ENCODE measurements at places on chromosomes 16 and 17.

- DNase-seq, result no peak
Observed at GRCh38 chr16:50154420-50154950, 1.4 kb downstream of the TENT4B start.

DNA sequence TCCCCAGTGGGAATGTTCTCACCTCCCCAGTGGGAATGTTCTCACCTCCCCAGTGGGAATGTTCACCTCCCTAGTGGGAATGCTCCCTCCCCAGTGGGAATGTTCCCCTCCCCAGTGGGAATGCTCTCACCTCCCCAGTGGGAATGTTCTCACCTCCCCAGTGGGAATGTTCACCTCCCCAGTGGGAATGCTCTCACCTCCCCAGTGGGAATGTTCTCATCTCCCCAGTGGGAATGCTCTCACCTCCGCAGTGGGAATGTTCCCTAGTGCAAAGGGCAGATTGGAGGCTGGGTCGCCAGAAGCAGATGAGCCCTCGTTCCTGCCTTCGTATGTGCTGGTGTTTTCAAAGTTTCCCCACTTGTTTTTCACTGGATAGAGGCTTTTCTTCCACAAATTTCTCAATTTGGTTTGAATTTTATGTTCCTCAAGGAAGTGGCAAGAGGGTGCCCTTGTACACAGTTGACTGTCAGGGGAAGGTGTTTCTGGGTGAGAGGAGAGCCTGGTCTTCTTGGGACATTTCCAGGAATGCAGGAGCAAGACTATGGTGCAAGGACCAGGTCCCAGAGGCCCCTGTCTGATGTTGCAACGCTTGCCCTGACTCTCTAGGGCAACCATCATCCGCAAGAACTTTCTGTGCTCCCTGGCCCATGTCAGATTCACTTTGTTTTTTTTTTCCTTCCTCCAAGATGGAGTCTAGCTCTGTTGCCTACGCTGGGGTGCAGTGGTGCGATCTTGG lies 34.0 kb downstream of the TRARG1 start:
- no peak for DNase-seq

- DNase-seq, result no peak
Observed at GRCh38 chr17:35773679-35774425, 13.2 kb downstream of the C17orf50 start.

- no peak for DNase-seq
Observed at GRCh38 chr16:87288753-87289362, 28.3 kb downstream of the C16orf95 start.

DNA sequence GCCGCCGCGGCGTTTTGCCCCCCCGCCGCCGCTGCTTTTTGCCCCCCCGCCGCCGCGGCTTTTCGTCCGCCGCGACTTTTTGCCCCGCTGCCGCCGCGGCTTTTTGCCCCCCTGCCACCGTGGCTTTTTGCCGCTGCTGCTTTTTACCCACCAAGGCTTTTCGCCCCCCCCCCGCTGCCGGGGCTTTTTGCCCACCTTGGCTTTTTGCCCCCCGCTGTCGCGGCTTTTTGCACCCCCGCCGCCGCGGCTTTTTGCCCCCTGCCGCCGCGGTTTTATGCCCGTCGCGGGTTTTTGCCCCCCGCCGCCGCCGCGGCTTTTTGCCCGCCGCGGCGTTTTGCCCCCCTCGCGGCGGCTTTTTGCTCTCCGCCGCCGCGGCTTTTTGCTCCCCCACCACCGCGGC lies 1343.0 kb downstream of the TP53TG3F start:
- DNase-seq, result no peak

GRCh38 chr17:71511266-71511995 lies 609.4 kb upstream of the SOX9 start:
- DNase-seq, result no peak

DNA sequence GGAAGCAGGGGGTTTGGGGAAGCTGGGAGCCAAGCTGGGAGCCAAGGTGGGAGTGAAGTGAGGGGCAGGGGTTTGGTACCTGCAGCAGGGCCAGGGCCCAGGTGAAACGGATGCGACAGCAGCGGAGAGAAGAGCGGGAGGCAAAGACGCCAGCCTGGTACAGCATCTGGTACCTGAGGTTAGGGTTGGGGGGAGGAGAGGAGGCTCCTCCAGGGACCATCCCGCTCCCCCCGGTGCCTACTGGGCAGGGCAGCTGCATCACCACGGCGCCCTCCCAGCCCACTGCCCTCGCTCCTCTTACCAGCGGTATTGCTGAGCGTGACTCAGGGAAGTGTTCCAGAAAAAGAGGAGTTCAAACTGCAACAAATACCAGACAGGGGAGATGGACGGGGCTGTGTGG lies 9.8 kb downstream of the CLN3 start:
- no peak for DNase-seq

DNA sequence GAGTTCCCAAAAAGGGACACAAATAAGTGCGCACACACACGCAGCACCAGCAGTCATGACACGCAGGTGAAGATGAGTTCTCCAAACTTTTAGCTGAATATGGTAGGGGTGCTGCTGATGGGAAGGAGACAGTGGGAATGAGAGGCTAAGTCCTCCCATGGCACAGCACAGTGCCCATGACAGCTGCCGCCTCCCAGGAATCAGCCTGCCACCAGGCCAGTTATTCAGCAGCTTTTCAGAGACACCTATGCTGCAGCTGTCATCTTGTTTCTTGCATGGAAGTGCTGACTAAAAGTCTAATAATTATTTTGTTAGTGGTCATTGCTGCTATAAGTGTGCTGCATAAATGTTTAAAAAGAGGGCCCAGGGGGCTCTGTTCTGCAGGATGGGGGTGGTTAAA lies 12.2 kb downstream of the WFIKKN2 start:
- no peak for DNase-seq

DNA sequence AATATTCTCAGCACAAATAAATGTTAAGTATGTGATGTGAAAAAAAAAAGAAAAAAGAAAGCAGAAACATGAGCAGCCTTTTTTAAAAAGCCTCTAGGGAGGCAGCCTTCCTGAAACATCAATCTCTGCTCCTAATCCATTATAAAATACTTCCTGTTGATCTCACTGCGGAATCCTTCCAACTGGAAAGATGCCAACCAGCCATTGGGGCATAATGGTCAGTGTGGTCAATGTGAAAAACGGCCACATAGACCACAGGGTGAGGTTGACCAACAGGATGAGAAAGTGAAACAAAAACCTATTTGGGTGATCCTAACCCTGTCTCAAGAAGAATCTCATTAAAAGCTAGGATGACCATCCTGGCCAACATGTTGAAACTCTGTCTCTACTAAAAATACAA lies 26.1 kb upstream of the ABCA8 start:
- DNase-seq, result no peak

DNA sequence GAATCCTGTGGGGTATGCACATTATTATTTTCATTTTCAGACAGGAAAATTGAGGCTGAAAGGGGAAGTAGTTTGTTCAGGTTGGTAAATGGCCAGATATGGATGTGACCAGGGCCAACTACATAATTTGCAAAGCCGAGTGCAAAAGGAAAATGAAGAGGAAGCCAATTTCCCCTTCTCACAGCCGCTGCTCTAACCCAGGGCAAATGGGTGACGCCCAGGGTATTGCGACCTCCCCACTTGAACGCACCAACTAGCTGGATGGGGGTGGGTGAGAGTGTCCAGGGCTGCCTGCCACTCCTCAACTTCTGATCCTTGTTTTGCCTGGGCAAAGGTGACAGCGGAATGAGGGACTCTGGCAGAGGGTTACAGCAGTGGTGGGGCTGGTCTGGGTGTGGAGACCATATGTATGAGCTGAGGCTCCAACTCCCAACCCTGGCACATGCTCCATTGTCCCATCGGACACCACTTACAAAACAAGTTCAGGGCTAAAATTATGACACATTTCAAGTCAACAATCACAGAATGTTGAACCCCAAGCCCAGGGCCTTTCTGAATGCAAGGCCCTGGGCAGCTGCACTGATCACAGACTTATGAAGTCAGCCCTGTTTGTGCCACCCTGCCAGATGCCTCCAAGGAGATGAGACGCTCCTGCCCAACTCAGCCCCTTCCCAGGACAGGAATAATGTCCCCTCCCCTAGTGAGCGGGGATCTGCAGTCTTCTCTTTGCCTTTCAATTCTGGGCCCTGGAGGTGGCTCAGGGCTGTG lies 1.7 kb downstream of the ANKRD40CL start:
- DNase-seq, result no peak

GRCh38 chr16:87860553-87861299 lies 8.6 kb downstream of the SLC7A5 start:
- no peak for DNase-seq

- DNase-seq, result no peak
Observed at GRCh38 chr16:77327717-77328116, 107.1 kb downstream of the ADAMTS18 start.

DNA sequence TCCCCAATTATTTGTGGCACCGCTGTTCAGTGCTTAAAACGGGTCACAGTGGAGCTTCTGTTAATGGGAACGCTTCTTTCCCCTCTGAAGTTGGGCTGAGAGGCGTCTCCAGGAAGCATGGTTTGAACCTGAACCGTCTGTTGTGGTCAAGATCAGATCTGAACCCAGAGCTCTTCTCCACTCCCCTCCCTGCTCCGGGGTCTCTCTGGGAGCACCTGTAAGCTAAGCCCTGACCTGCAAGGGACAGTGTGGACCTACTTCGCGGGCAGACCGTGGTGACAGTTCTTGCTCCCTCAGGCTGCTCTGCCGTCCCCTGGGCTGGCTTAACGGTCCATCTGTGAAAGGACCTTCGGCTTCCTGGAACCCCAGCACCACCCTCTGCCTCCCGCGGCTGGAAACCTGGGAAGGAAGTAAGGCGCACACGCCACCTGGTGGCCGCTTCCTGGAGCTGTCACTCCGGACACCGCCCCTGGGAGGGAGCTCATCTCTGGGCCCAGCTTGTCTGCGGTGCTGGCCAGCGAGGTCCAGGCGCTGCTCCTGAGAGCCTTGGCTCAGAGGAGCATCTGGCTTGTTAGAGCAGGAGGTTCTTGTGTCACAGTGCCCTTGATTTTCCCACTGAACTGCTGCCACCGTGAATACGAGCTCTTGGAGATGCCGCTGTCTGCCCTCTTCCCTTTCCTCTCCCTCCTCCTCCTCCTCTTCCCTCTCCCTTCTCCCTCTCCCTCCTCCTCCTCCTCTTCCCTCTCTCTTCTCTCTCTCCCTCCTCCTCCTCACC lies 518.5 kb upstream of the EEF2KMT start:
- DNase-seq, result no peak

DNA sequence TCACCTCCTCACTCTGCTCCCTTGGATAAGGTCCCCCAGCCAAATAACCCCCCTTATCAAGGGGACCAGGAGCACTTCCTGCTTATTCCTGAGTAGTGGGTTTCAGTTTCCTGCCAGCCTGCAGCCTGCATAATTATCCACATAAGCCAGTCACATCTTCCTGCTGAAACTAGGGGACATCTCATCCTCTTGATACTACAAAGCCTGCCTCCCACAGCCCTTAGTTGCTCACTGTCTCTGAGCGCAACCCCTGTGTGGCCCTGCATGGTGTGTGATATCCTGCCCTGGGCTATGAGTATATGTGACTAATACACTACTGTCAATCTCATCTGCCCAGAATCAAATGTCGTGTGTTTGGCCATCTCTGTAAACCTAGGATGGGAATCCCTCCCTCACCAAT lies 8.0 kb upstream of the XYLT2 start:
- no peak for DNase-seq

- DNase-seq, result no peak
Observed at GRCh38 chr16:86245895-86246294, 264.4 kb upstream of the FOXF1 start.

DNA sequence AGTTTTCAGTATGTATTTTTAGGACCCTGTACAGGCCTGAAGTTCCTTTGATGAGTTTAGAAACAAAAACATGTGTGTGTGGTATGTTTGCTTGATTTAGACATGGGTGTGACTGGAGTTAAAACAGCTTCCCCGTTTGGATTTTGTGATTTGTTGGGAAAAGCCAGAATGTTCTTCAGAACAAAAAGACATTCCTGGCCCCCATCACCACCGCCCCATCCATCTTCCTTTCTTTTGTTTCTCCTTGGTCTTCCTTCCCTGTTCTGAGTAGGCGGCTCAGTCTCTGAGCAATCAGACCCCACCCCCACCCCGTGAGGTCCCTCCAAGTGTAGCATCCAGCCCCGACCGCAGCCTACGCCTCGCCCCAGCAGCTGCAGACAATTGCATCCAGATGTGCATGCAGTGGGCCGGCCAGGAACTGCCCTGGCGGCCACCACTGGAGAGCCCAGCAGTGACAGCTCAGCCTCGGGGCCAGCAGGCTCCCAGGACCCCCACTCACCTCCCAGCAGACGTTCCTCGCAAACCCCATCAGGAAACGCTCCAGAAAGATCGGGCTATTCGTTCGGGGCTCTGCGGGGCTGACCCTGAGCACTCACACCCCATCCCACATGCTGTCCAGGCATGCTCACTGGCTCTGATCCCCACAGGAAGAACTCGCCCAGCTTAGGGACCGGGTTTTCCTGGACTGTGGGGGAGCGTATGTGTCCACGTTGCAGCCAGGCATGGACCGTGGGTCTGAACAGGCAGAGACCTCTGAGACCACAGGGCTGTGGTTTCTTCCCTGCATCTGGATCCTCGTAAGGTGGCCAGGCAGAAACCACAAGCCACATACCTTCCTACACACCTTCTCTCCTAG lies 99.8 kb upstream of the CDH5 start:
- no peak for DNase-seq

DNA sequence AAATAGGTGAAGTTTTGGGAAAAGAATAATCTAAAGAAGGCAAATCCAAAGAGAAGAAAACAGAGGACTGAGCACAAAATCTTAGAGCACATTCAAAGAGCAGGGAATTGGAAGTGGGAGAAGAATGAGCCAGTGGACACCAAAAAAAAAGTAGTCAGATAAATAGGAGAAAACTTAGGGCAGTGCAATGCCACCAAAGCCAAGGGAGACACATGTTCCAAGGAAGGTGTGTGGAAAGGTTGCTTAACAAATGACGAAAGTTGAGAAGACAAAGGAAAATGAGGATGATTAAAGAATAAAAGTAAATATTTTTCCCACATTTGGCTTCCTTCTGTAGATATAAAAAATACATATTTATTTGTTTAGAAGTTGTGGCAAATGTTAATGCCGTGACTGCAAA lies 237.6 kb downstream of the TANC2 start:
- DNase-seq, result no peak

DNA sequence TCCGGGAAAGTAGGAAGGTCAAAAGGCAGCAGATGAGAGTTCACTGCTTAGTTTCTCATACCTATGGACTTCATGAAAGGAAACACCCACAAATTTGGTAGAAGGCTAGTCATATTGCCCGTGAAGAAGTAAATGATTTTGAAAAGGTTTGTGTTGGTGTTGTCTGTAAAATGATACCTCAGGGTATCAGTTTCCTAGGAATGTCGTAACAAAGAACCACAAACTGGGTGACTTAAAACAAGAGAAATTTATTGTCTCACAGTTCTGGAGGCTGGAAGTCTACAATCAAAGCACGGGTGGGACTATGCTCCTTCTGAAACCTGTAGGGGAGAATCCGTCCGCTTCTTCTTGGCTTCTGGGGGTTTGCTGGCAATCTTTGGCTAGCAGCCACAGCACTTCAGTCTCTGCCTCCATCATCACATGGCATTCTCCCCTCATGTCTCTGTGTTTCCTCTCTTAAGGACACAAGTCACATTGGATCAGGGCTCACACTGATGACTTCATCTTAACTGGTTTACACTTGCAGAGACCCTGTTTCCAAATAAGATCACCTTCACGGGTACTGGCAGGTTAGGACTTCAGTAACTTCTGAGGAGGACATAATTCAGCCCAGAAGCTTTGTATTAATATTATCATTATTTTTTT lies 2.0 kb upstream of the NAE1 start:
- DNase-seq, result no peak

Measured in NCI-H2081 treated with DMSO at 0.1 percent for 48 hours (cell line).